ENCODE measurements at places on chromosomes 7 and 10. TPM values are rescaled to one million over a fixed set of nuclear protein-coding genes. Genes with fewer than 3 reads are reported as not detected.

- H3K36me3 ChIP-seq: no peaks in the 10 kb centered on the region
- H3K4me3 ChIP-seq: no peak overlapping the region
- H3K4me1 ChIP-seq: no peaks in the 10 kb centered on the region
- no peak for DNase-seq
- H3K27me3 ChIP-seq: no peaks in the 10 kb centered on the region
Observed at GRCh38 chr7:149569025-149569725, 71.6 kb upstream of the ZNF746 start.

GRCh38 chr10:98308669-98309365 is 40.8 kb upstream of the LOXL4 start:
- H3K36me3 ChIP-seq: no peaks in the 10 kb centered on the region
- no peak overlapping the region for H3K4me3 ChIP-seq
- peaks cover 4% of the 10 kb centered on the region for H3K4me1 ChIP-seq
- no peak for DNase-seq
- no peaks in the 10 kb centered on the region for H3K27me3 ChIP-seq

DNA sequence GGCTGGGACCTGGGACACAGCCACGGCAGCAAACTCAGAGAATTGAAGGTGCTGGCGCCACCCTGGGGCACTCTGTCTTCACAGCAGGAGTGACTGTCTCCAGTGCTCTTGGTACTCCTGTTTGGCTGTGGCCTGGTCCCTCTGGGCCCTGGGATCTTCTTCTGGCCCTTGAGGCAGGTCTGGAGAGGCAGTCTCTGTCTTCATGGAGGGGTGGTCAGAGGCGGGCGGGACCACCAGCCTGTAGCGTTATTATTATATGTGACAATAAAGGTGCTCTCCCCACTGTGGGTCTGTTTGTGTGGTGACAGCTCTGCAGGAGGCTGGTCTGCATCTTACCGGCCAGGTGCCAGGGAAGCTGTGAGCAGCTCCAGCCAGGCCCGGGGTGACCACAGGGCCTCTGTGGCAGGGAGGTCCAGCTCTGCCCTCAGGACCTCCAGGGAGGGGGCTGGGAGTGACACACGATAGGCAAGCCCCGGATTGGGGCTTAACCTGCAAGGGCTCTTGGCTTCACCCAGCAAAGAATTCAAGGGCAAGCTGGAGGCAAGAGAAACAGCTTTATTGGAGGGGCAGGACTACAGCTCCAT is 70.3 kb downstream of the MYL10 start:
- H3K4me1 ChIP-seq: no peaks in the 10 kb centered on the region
- no peaks in the 10 kb centered on the region for H3K36me3 ChIP-seq
- peaks cover 13% of the 10 kb centered on the region for H3K27me3 ChIP-seq
- no peak for DNase-seq

Gene CLEC5A
- total RNA-seq: 3.0 TPM

DNA sequence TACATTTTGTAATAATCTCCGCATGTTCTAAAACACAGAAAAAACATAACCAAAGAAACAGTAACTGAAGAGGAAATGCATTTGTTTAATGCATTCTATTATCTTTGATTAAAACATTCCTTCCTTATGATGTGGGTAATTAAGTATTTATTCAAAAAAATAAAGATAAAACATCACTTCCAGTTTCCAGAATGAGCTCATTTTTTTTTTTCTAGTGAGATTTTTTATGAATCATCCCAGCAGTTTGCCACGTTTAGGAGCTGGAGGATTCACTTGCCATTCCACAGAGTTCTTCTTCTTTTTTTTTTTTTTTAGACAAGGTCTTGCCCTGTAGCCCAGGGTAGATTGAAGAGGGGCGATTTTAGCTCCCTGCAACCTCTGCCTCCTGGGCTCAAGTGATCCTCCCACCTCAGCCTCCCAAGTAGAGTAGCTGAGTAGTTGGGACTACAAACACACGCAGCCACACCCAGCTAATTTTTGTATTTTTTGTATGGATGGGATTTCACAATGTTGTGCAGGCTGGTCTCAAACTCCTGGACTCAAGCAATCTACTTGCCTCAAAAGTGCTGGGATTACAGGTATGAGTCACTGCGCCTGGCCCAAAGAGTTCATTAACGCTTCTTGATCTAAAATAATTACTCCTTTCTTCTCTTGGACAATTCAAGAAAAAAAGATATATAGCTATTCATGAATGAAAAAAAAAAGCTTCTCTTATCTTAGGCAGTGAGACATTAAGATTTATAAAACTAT is 177.3 kb downstream of the DKK1 start:
- no peaks in the 10 kb centered on the region for H3K27me3 ChIP-seq
- no peaks in the 10 kb centered on the region for H3K36me3 ChIP-seq
- H3K4me3 ChIP-seq: no peak overlapping the region
- no peaks in the 10 kb centered on the region for H3K4me1 ChIP-seq
- H3K27ac ChIP-seq: no peak overlapping the region

DNA sequence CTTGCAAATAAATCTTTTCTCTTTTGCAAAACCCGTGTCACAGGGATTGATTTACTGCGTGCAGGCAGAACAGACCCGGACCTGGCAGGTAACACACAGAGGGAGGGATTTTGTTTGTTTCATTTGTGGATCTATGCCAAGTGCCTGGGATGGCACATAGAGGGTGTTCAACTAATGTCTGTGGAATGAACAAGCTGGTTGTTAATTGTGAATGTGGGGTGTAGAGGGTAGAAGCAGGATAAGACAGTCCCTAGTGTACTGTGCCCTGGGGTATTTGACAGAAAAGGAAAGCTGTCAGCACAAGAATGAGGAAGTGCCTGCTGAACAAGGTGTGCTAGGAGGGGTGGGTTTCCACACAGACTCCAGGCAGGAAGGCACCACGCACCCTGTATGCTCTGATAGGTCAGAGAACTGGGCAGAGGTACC is 331.8 kb downstream of the CALN1 start:
- H3K27me3 ChIP-seq: no peaks in the 10 kb centered on the region
- no peak overlapping the region for H3K27ac ChIP-seq
- no peak for DNase-seq
- no peak overlapping the region for H3K4me3 ChIP-seq
- H3K36me3 ChIP-seq: no peaks in the 10 kb centered on the region

DNA sequence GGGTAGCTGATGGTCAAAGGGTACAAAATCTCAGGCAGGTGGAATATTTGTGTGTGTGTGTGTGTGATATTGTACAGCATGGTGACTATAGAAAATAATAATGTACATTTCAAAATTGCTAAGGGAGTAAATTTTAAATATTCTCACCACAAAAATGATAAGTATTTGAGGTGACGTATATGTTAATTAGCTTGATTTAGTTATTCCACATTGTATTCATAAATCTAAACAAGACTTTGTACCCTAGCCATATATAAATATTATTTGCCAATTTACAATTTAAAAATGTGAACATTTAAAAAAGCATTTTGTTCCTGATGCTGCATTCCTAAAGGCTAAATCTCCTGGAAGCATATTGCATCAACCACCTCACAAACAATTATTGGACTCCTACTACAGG is 47.0 kb downstream of the PFKFB3 start:
- H3K36me3 ChIP-seq: no peaks in the 10 kb centered on the region
- H3K4me1 ChIP-seq: peaks cover 3% of the 10 kb centered on the region
- no peak overlapping the region for H3K4me3 ChIP-seq
- DNase-seq: no peak
- no peak overlapping the region for H3K27ac ChIP-seq

DNA sequence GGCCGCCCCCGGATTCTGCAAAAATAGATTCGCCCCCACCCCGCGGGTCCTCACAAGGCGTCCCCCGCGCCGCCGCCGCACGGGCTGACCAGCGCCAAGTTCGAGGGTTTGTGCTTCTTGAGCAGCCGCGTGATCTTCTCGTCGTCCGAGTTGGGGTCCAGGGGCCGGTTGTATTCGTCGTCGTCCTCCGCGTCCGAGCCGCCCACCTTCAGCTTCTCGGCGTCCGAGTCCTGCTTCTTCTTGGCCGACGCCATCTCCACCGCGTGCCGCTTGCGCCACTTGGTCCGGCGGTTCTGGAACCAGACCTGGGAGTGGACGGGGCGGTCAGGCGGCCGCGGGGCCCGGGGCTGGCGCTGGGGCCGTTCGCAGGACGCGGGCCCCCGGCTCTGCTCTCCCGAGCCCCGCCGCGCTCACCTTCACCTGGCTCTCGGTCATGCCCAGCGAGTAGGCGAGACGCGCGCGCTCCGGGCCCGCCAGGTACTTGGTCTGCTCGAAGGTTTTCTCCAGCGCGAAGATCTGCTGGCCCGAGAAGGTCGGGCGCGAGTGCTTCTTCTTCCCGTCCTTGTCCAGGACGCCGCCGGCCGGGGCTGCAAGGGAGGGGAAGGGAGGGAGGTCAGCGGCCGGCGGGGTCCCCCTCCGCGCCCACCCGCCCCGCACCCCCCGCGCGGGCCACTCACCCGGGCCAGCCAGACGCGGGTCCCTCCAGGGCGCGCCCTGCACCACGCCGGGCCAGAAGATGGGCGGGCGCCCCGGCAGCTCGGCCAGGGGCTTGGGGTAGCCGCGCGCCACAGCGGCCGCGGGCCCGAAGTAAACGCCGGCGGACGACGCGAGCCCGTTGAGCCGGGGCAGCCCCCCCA is 853 bp downstream of the NKX6-2 start:
- H3K36me3 ChIP-seq: peaks cover 9% of the 10 kb centered on the region
- no peak for DNase-seq
- peaks cover 62% of the 10 kb centered on the region for H3K27me3 ChIP-seq
- no peaks in the 10 kb centered on the region for H3K4me1 ChIP-seq
- H3K27ac ChIP-seq: no peak overlapping the region

DNA sequence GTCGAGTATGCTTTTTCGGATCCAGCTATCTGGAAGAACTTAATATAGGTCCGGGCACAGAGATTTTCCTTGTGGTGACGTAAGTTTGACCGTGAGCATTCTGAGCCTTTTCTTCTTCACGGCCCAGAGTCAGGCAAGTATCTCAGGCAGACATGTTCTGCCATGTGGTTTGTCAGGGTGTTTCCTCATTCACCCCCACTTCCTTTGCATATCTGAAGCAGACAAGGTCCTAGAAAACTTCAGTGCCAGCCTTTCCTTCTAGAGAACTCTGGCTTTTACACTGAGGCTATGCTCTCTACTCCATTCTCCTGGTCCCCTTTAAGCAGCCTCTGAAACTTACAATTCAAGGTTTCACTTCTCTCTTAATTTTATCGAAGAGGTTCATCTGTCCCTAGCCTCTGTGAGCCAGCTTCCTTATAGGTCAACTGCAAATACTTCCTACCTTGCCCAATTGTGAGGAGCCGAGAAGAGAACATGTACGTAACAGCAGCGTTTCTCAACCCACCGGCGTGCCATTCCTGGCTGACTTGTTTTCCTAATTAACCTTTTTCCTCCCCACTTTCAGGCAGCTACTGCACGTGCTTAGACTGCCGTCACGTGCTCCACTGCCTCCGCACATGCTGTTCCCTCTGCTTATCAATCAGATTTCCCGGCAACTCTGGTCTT is 47.3 kb downstream of the CDCA7L start:
- H3K27ac ChIP-seq: no peak overlapping the region
- no peak overlapping the region for H3K4me3 ChIP-seq
- no peak for DNase-seq
- H3K36me3 ChIP-seq: peaks cover 3% of the 10 kb centered on the region

Gene PAPSS2
- total RNA-seq: 11.6 TPM

All from tibial nerve (tissue), 4 donors.